Midbrain (tissue), 1 donor: ENCODE measurements at places on chromosomes 7 and 10.
A peak's percentile ranks its signal among the peaks of the same experiment; 100 is the strongest.

- no peak for DNase-seq
Measured at GRCh38 chr7:41448104-41448503, 254.8 kb downstream of the INHBA start.

- DNase-seq = no peak
Measured at GRCh38 chr10:88184543-88185297, 321.3 kb downstream of the PTEN start.

DNA sequence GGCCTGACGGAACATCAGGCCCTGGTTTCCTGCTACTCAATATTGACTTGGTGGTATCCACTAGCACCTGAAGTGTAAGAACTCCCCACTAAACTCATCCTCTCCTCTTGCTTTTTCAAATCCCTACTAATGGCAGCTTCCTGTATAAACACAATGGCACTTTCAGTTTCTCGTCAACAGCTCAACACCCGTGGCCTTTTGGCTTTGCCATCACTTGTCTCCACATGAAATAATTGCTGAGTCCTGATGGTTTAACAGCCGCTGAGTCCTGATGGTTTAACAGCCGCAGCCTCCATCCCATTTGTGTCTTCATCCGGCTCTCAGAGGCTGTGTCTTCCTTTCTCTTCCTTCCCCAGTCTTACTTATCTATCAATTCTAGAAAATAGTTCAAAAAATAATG lies 261.4 kb upstream of the PITRM1 start:
- no peak for DNase-seq

GRCh38 chr7:141550386-141551093 lies 670 bp upstream of the AGK start:
- DNase-seq = peak; percentile 42

GRCh38 chr10:79166741-79167140 lies 98.0 kb downstream of the ZMIZ1 start:
- no peak for DNase-seq

DNA sequence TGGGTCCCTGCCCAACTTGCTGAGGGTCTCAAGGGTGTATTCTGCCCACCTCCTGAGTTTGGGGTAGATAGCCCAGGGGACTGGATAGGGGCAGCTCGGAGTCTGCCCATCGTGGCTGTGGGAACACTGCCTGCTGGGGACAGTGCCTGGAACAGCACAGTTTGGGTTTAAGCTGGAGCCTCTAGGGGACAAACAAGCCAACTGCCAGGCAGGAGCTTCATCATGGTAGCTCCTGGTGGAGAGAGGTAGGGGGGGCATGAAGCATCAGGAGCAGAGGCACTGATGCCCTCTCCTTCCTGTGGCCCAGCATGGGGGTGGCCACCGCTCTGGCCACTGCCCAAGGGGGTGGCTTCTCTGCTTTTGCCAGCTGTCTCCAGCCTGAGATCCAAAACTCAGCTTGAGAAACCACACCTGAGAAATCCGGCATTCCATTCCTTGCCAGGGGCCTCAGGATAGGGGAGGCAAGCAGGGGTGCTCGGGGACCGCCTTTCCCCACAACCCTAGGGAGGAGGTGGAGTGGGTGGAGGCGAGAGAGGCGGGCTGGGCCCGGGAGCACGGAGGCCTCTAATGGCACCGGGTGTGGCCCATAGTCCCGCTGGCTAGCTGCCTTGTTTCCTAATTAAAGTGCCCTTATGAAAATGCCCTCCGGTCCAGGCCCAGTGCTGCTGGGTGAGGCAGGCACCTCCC lies 47.6 kb downstream of the UNC5B start:
- DNase-seq = no peak

DNA sequence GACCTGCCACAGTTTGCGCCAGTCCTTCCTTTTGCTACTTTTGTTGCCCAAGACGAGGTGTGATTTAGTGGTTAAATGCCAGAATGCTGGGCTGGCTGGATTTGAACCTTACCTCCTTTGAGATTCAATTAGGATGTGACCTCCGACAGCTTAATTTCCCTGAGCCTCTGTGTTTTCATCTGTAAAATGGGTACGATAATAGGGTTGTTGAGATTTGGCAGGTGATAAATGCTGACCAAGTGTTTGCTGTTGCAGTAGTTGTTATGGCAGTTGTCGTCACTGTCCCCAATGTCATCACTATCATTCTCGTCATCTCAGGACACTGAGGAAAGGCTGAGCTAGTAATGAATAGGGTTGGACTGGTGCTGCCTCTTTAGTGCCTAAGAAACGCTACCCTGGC lies 61.1 kb downstream of the GRK5 start:
- DNase-seq = no peak

- DNase-seq = peak; percentile 17
Measured at GRCh38 chr10:117373823-117374505, 1.3 kb downstream of the PDZD8 start.

GRCh38 chr7:66105263-66105748 lies 9.3 kb upstream of the CRCP start:
- DNase-seq = no peak

GRCh38 chr7:123879628-123880027 lies 34.7 kb downstream of the HYAL4 start:
- no peak for DNase-seq

GRCh38 chr10:127690176-127690835 lies 46.7 kb upstream of the FOXI2 start:
- DNase-seq = no peak

- no peak for DNase-seq
Measured at GRCh38 chr7:70595755-70596597, 536.0 kb upstream of the GALNT17 start.

DNA sequence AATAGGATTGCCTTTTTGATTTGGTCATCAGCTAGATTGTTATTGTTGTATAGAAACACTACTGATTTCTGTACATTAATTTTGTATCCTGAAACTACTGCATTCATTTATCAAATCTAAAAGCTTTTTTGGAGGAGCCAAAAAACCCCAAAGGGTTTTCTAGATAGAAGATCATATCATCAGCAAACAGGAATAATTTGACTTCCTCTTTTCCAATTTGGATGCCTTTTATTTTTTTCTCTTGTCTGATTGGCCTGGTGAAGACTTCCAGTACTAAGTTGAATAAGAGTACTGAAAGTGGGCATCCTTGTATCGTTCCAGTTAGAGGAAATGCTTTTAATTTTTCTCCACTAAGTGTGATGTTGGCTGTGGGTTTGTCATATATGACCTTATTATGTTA lies 10.6 kb upstream of the ENTPD7 start:
- no peak for DNase-seq

GRCh38 chr7:77655836-77656455 lies 40.3 kb upstream of the RSBN1L start:
- DNase-seq = no peak

DNA sequence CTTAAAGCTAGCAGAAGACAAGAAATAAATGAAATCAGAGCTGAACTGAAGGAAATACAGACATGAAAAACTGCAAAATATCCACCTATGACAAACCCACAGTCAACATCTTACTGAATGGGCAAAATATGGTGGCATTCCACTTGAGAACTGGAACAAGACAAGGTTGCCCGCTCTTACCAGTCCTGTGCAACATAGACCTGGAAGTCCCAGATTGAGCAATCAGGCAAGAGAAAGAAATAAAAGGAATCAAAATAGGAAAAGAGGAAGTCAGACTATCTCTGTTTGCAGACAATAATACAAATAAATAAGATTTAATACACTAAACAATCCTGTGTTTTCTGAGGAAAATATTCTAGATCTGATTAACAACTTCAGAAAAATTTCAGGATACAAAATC lies 570.5 kb upstream of the SEMA3D start:
- DNase-seq = no peak

GRCh38 chr10:84398696-84399095 lies 70.3 kb downstream of the CCSER2 start:
- no peak for DNase-seq

- no peak for DNase-seq
Measured at GRCh38 chr10:95389982-95390381, 99.2 kb upstream of the PDLIM1 start.

DNA sequence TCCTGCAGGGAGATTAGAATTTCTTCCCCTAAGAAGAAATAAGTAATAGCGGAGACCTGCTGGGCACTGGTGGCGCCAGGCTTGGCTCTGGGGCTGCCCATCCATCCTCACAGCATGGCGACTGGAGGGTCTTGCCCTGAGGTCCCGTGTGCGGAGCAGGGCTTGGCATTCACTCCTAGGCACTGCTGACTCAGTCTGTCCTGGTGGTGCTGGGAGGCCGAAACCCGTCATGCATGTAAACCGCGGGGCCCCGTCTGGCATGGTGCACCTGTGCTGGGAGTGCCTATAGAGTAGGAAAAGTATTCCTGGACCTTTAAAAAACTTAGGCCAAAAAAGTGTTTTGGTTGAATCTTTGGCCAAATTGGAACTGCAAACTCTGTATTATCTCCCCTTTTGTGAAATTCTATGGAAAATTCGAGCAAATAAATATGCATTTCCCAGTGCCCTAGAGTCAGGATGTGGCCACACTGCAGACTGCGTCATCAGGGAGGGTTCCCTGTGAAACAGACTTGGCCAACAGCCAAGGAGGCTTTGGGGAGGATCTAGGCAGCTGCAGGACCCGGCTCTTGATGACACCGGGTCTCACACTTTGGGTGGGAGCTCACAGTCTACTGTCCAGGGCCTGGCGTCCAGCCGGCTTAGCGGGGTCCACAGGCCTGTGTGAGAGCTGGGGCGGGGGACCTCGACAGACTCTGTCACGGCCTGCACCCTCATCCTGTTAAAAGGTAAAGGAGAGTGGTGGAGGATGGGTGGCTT lies 122.3 kb downstream of the VIPR2 start:
- DNase-seq = no peak
